ENCODE measurements at places on chromosomes 7 and 10.

DNA sequence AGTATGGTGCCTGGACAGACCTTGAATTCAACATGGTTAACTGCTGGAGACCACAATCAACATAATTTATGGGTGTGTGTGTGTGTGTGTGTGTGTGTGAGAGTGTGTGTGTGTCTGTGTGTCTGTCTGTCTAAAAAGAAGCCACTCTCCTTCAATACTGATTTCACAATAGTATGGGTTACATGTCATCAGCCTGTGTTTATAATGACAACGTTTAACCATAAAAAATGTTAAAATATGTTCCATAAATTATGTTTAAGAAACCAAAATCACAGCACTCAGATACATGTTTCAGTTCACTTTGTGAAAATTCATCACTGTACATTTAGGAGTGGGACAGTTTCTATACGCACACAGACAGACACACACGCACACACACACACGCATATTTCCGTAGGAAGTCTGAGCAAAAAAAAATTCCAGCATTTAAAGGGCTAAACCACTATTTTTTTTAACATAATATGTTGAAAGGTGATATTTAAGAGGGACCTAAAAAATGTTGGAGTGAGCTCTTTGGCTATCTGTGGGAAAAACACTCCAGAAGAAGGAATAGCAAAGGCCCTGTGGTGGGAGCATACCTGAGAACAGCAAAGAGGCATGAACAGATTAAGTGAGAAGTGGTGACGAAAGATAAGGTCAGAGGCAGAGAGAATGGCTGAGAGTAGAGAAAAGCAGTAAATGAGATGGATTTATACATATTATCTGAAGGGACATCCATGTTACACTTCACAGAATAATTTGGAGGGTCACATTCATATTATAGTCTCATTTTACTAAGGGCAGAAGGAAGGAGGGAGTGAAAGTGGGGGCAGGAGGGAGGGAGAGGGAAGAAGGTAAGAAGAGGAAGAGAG, 10.9 kb downstream of the PDZD8 start:
- no peak for DNase-seq

DNA sequence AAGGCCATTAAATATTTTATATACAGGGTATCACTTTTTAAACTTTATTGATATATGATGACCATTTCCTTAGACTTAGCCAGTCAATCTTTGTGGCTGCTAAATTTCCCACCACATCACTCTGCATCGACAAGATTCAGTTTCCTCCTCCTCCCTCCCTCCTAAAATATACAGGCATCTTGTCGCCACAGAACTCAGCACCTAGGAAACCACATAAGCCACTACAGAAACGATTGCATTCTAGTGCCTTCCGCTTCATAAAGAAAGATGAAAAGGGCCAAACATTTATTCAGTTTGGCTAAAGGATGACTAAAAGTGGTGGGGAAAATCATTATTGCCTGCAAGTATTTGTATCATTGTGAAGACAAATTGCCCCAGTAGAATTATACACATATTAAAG, 30.7 kb downstream of the ERCC6 start:
- no peak for DNase-seq

- no peak for DNase-seq
Measured at GRCh38 chr10:119393421-119393820, 149.1 kb downstream of the RGS10 start.

DNA sequence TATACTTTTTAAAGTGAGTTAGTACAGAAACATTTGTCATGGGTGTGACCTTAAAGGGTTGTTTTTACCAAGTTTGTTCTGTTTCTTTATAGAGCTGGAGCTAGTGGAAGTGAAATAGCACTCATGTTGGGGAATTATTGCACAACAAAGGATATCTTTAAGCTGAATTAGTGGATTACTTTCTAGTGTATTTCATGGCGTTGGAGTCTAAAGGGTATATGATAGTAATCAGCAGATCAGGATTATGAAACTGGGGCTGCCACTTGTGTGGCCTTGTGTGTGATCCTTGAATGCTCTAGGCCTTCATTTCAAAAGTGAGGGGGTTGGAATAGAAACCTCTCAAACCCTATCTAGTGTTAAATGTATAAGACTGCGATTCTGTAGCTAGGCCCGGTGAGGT, 123.6 kb downstream of the LYZL1 start:
- DNase-seq: no peak

DNA sequence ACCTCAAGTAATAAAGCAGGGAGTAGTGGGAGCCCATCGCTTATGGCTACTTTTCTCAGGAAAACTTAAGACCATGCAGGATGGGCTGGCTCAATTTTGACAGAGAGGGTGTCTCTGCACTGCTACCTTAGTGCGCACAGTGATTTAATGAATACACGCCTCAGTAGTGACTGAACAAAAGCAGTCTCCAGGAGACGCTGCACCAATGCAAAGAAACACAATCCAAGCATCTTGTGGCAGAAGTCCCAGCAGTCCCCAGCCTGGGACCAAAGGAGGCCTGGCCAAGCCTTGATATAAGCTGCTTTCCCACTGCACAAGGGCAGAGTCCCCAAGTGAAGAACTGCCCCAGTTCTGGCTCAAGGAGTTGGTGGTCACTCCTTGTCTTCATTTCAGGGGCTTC, 368.9 kb downstream of the KCNMA1 start:
- DNase-seq: no peak

GRCh38 chr7:92799446-92800211, 36.7 kb downstream of the CDK6 start:
- DNase-seq: no peak

- DNase-seq: no peak
Measured at GRCh38 chr7:130486114-130486953, 5.6 kb upstream of the MEST start.
